ENCODE measurements at places on chromosomes 1 and 21.
A peak's percentile ranks its signal among the peaks of the same experiment; 100 is the strongest.

- DNase-seq = no peak
Measured at GRCh38 chr21:36565540-36565939, 85.6 kb upstream of the CLDN14 start.

- no peak for DNase-seq
Measured at GRCh38 chr1:204376465-204376864, 16.7 kb upstream of the PLEKHA6 start.

DNA sequence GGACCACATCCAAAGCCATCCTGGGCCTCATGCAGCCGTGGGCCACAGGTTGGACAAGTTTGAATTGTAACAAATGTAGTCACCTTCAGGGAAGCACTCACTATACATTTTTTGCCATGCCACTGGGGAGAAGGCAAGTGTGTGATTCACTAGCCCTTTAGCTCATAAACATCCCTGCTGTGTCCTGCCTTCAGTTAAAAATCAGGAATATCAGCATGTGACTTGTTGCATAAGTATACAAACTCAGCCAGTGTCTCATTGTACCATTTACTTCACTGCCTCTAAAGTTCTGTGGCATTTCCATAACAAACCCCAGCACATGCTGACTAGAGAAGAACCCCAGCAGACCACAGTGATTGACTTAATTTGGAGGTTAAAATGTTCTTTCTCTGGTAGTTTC, 142.0 kb upstream of the C1orf105 start:
- peak; percentile 84 for DNase-seq

DNA sequence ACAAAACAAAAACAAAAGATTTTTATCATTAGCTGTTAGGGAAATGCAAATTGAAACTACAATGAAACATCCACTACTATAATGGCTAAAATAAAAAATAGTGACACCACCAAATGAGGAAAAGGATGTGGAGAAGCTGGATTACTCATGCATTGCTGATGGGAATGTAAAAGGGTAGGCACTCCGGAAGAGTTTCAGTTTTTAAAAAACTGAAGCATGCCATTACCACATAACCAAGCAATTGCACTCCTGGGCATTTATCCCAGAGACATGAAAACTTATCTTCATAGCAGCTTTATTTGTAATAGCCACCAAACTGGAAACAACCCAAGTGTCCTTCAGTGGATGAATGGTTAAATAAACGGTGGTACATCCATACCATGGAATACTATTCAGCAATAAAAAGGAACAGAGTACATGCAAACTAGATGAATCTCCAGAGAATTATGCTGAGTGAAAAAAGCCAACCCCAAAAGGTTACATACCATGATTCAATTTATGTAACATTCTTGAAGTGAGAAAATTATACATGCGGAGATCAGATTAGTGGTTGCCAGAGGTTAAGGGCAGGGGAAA, 14.5 kb upstream of the CFAP298 start:
- DNase-seq = peak; percentile 69

- DNase-seq = peak; percentile 76
Measured at GRCh38 chr1:192807211-192808162, 1.4 kb upstream of the RGS2 start.
